Right lobe of liver (tissue), 6 donors: ENCODE measurements at places on chromosomes 6 and 20.

- DNase-seq, result peak; percentile 44
Measured at GRCh38 chr6:112218563-112218962, 35.8 kb downstream of the LAMA4 start.

DNA sequence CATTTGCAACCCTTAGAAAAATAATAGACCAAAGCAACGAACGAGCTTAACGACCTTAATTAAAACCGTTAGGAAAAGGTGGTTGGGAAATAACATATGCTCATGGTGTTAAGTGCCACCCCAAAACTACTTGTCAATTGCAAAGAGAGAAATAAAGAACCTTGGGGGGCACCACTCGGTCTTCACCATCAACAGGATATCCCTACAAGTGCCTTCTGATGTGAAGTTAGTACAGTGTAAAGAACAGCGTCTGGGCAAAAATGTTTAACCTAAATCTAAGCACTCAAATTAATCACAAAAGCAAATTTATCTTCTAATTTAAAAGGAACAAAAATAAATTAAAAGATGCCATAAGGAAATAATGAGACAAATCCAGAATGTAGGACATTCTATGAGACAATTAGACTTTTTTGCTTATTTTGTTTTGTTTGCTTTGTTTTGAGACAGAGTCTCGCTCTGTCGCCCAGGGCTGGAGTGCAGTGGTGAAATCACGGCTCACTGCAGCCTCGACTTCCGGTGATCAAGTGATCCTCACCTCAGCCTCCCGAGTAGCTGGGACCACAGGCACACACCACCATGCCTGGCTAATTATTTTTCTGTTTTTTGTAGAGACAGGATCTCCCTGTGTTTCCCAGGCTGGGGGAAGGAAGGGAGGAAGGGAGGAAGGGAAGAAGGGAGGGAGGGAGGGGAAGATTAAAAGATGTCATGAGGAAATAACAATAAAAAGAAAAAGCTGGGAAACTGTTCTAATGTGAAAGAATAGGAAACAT lies 41.3 kb upstream of the BTN3A2 start:
- no peak for DNase-seq

DNA sequence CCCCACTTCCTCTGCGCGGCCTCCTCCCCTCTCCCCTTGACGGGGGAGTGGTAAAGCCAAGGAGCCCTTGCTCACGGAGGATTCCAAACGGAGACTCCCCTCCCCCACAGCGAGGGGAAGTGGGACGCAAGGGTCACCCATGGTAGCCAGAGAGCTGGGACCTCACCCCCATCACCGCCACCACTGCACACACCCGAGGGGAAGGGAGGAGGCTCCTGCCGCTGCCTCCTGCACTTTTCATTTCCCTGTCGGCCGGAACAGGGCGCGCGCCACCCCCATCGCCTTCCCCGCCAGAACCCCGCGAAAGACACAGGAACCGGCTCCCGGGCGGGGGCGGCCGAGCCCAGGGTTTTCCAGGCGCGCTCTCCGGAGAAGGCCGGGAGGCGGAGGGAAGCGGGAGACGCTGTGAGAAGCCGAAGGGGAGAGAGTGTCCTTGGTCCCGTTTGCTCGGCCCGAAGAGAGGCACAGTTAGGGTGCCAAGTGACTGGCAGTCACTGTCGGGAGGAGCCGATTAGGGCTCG lies 789 bp downstream of the CCND3 start:
- DNase-seq, result peak; percentile 58

DNA sequence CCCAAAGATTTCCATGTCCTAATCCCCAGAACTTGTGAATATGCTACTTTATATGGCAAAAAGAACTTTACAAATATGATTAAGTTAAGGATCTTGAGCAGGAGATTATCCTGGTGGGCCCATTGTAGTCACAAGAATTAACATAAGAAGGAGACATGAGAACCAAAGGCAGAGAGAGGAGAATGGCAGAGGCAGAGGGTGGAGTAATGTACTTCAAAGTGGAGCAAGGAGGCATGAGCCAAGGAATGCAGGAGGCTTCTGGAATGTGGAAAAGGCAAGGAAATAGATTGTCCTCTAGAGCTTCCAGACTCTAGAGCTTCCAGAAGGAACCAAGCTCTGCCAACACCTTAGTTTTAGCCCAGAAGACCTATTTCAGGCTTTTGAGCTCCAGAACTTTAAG lies 147.4 kb downstream of the MOXD1 start:
- no peak for DNase-seq

DNA sequence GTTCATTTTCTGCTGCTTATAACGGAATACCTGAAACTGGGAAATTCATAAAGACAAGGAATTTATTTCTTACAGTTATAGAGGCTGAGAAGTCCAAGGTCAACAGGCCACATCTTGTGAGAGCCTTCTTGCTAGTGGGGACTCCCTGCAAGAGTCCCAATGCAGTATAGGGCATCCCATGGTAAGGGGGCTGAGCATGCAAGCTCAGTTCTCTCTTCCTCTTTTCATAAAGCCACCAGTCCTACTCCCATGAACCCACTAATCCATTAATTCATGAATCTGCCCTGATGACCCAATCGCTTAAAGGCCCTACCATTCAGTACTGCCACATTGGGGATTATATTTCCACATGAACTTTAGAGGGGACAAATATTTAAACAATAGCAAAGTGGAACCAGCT lies 26.5 kb downstream of the CYB5R4 start:
- no peak for DNase-seq

- no peak for DNase-seq
Measured at GRCh38 chr6:45667766-45668165, 290.0 kb upstream of the SUPT3H start.
